NCI-H526 (cell line): ENCODE measurements at places on chromosomes 13 and 19.
A peak's percentile ranks its signal among the peaks of the same experiment; 100 is the strongest.

DNA sequence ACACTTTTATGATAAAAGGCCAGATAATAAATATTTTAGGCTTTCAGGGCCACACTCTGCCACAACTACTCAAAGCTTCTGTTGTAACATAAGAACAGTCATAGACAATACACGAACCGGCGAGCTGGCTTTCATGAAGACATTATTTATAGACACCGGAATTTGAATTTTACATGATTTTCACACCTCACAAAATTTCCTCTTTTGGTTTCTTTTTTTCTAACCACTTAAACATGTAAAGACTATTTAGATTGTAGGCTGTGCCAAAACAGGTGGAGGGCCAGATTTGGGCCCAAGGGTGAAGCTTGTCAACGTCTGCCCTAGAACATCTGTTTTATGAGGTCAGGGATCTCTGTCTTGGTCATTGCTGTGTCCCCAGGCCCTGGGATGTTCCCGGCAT lies 29.7 kb upstream of the FXYD3 start:
- no peak for DNase-seq

DNA sequence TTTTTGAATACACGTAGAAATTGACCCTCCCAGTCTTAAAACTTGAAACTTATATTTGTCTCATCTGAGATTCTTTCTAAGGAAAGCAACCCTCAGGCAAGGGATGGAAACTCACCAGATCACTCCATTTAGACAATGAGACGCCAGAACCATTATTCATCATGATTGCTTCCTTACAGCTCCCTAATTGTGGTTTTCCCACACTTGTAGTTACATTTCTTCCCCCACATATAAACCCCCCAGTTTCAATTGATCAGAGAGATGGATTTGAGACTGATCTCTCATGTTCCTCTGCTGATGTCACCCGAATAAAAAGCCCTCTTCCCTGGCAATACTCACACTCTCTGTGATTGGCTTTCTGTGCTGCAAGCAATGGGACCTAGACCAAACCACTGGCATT lies 197.9 kb upstream of the STARD13 start:
- DNase-seq = no peak

GRCh38 chr19:46954502-46954992 lies 65.1 kb upstream of the NPAS1 start:
- DNase-seq = no peak

- DNase-seq = no peak
These were observed 220.9 kb downstream of the RGCC start for GRCh38 chr13:41678249-41678648.

DNA sequence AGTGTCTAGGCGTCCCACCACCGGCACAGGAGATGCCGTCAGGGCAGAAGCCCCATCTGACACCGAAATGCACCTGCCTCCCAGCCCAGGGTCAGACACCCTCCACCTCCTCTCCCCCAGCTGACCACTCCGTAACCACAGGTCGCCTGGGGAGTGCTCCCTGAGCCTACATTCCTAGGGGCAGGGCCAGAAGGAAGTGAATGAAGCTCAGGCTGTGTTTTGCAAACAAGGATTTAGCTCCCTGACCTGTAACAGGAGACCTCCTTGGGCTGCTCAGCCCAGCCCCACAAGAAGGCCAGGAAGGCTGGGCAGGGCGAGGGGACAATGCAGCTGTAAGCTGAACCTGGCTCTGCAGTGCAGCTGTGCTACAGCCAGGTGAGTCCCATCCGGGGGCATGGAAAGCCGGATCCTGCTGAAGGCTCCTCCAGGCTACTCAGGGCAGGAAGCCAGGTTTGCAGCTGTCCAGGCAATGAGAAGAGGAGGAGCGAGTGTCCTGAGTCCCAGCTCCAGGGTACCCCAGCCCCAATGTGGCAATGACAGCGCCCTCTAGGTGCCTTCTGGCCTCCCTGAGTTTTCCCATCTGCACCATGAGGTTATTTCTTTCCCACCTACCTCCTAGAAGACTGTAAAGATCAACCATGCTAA lies 42.1 kb downstream of the RHPN2 start:
- peak; percentile 5 for DNase-seq

GRCh38 chr13:98954313-98954712 lies 23.6 kb downstream of the DOCK9 start:
- no peak for DNase-seq

DNA sequence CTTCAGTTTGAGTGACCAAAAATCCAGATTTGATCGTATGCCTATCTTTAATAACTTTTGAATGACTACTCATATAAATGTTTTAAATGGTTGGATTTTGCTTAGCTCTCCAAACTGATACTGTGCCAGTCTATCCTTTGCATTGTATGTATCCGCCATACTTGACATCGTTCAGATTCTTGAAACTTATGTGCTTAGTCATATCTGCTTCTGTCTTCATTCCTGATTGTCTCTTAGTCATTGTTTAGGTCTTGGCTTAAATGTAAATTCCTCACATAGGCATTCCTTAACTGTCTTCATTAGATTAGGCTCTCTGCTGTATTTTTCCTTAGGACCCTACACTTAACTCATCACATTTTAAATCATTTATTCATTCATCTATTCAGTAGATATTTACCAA lies 126.0 kb downstream of the PCCA start:
- no peak for DNase-seq

GRCh38 chr13:47801555-47801954 lies 199.5 kb downstream of the SUCLA2 start:
- no peak for DNase-seq

- DNase-seq = no peak
These were observed 680.8 kb downstream of the LIG4 start for GRCh38 chr13:107534548-107534947.

DNA sequence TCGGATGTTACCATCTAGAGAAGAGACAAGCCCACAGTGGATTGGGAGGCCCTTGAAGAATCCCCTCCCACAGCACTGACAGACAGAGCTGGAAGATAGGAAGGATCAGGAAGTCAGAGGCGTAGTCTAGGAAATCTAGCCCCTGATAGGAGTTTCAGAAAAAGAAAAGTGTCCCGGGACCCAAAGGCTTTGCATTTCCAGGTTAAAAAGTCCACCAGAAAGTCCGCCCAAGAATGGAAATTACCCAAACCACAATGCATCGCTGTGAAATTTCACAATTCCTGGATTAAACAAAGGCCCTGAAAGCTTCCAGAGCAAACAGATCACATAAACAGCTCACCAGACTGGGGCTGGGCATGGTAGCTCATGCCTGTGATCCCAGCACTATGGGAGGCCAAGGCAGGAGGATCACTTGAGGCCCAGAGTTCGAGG lies 146.9 kb downstream of the KDM4B start:
- no peak for DNase-seq

- DNase-seq = no peak
These were observed 20.8 kb downstream of the LAIR2 start for GRCh38 chr19:54523403-54523802.

DNA sequence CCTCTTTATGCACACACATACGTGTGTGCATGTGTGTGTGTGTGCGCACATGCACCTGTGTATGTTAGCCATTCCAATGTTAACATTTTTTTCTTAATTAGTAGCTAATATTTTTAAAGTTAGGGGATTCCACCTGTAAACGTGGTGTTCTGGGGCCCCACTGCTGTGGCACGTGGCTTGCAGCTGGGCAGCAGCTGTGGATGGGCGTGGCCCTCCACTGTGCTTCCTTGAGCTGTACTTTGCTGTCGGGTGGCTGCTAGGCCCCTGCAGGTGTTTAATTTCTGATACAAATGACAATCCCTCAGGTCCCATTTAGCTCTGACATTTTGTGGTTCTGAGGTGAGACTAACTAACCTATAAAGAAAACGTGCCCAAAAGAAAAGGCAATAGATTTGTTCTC lies 58.9 kb upstream of the GJB6 start:
- no peak for DNase-seq

DNA sequence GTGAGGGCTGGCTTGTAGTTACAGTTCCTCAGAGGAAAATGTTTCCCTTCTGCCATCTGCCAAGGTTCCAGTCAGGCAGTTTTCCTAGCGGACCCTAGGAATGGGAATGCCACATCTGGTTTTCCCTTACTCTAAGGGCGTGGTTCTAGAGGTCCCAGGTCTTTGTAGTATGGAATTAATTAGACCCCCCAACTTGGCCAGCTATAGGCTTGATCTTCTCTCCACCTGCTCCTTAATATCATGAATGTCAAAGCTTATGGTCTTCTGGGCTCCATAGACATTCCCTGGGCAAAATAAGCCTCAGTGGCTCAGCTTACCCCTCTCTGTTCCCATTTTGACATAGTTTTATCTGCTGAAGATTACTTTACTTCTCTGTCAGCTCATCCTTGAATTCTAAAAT lies 70.0 kb downstream of the ZNF568 start:
- no peak for DNase-seq

DNA sequence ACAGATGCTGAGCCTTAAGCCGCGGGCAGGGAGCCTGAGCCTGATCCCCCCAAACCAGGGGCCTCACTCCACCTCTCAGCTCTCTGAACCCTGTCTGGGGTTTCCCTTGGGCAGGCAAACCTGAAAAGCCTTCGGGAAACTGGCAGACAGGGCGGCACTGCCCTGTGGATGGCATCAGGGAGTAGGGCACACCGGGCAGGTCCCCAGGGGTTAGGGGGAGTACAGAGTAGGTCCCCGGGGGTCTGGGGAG lies 9.7 kb downstream of the MKNK2 start:
- DNase-seq = no peak

- DNase-seq = no peak
These were observed 79.3 kb upstream of the TEX29 start for GRCh38 chr13:111241006-111241755.

DNA sequence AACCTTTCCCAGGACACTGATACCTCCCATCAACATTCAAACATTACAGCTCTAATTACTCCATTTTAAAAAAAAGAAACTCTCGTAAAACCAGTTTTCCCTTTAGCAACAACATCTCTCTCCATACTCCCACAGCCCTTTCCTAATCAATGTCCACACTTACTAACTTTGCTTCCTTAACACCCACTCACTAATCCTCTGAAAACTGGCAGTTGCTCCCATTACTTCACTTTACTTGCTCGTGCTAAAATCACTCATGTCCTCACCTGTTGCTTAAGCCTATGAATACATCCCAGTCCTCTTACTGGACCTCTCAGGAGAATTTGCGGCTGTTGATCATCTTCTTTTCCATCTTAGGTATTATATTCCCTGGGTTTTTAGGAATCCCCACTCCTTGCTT lies 44.8 kb downstream of the RBM26 start:
- DNase-seq = no peak

DNA sequence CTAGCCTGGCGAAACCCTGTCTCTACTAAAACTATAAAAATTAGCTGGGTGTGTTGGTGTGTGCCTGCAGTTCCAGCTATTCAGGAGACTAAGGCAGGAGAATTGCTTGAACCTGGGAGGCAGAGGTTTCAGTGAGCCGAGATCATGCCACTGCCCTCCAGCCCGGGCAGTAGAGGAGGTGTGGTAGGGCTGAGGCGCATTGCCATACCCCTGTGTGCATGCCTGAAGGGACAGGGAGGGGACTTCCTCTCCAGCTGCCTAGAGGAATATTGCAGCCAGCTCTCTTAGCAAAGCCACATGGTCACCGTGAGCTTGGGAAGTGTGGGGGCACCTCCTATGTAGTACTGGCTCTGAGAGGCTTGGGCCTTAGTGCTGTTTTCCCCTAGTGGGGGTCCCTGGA lies 29.2 kb upstream of the PEPD start:
- DNase-seq = no peak

DNA sequence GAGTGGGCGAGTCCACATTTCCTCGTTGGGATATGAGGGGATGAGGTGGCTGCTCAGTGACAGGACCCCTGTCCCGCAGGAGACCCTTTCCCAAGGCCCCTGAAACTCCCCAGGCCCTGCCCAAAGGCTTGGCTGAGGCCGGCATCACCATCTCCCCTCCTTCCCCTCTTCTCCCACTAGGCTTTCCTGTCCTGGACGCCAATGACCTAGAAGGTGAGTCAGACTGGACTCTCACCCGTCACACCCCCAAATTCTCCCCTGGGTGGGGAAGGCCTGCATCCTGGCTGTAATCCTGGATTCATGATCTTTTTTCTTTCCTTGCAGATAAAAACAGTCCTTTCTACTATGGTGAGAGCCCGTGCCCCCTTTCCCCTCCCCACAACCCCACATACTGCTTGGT lies 5.3 kb downstream of the FXYD3 start:
- no peak for DNase-seq

GRCh38 chr13:33016414-33017322 lies at the start of gene KL:
Gene KL (plus strand): TSS chr13:33016423. CDS start chr13:33016441, 18 bp downstream.
- DNase-seq = peak; percentile 52

DNA sequence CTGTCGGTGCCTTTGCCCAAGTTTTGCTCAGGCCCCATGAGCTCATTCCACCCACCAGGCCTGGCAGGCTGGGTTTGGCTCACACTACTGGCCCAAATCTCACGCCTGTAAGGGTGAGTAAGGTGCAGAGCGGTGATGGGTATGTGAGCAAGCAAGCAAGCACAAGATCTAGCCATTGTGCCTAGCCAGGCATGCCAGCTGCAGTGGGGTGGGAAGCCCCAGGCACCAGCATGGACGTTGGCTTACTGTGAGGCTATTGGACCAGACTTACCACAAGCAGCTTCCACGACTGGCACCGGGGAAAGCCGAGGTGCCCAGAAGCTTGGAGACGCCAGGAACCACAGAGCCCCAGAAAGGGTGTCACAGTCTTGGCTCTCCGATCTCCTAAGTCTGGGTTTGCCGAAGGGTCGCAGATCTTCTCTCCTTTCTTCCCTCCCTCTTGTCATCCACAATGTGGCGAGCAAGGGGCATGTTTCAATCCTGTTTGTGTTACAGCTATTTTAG lies 2659.4 kb upstream of the PCDH20 start:
- peak; percentile 46 for DNase-seq

DNA sequence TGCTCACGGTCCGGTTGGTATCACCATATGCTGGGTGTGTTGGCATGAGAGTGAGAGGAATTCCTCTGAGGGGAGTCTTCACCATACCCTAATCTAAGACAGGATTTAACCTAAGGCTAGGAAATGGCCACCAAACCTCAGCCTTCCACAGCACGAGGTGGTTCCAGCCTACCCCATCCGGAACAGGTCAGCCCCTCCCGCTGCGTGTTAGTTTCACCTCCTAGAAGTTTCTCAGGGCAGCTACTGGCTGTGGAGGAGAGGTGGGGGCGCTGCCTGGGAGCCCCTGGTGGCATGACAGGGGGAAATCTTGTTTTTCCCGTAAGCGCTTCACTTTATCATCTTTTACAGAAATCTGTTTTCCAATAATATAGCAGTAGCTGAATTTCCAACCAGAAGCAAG lies 55.1 kb downstream of the RGCC start:
- no peak for DNase-seq

DNA sequence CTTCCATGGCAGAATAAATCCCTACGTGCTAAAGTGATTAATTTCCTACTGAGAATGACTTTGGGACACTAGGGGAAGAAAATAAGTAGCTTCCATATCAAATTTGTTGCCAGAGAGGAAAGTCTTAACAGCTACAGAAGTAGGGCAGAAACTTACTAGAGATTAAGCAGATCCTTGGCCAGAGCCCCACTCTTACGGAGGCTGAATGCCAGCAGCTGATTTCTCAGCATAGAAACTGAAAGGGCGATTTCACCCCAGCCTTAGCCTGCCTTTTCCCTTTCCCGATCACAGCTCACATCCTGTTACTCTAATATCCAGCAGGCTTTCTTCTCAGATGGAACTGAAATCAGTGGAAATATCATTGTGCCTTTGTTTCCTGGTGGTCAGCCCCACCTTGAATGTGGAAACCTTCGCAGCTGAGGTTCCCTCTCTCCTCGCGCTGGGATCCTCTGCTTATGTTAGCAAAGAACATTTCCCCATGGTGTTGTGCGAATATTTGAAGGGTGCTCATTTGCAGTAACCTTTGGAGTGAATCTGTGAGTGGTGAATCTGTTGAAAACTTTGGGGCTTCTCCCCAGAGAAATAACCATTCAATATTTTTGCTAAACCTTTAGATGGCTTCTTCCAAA lies 8.4 kb downstream of the FAM124A start:
- DNase-seq = no peak

- no peak for DNase-seq
These were observed at the start of gene OR7D2 for GRCh38 chr19:9178901-9179300. Gene OR7D2 (plus strand): TSS chr19:9178979. CDS start chr19:9185782, 6,803 bp downstream.
